Airway epithelial cell (primary cell): ENCODE measurements at places on chromosomes 5 and 9. TPM values are rescaled to one million over a fixed set of nuclear protein-coding genes. Genes with fewer than 3 reads are reported as not detected.

OR2V1 gene
- not detected in 2 replicates for total RNA-seq

PHF24 gene
- under 0.01 and 0.23 TPM in 2 replicates for total RNA-seq

IL5 gene
- not detected in 2 replicates for total RNA-seq

IFNA2 gene
- total RNA-seq = not detected in 2 replicates

NDUFS6 gene
- 148 and 149 TPM in 2 replicates for total RNA-seq

TIMD4 gene
- not detected in 2 replicates for total RNA-seq

CCDC180 gene
- 0.49 and 0.51 TPM in 2 replicates for total RNA-seq

FLT4 gene
- not detected in 2 replicates for total RNA-seq

CFAP157 gene
- not detected in 2 replicates for total RNA-seq

INPP5E gene
- 8.6 and 12.1 TPM in 2 replicates for total RNA-seq

SCAMP1 gene
- 19.0 and 30.0 TPM in 2 replicates for total RNA-seq

SECISBP2 gene
- total RNA-seq = 10.5 and 15.4 TPM in 2 replicates

CDC20B gene
- total RNA-seq = not detected in 2 replicates

SPARC gene
- 129 and 176 TPM in 2 replicates for total RNA-seq

CARD9 gene
- under 0.01 and 0.21 TPM in 2 replicates for total RNA-seq

SAXO1 gene
- total RNA-seq = 0.49 TPM in 1 of 2 replicates, not detected in the other

CXXC5 gene
- total RNA-seq = 18.6 and 28.6 TPM in 2 replicates

SLC6A19 gene
- not detected in 2 replicates for total RNA-seq

SLC6A18 gene
- total RNA-seq = not detected in 2 replicates

TOR4A gene
- total RNA-seq = 44.0 and 48.1 TPM in 2 replicates

SLC36A2 gene
- not detected in 2 replicates for total RNA-seq

STKLD1 gene
- total RNA-seq = 0.79 TPM in 1 of 2 replicates, not detected in the other

NUDCD2 gene
- total RNA-seq = 7.3 and 8.5 TPM in 2 replicates

LHX6 gene
- total RNA-seq = 0.42 TPM in 1 of 2 replicates, not detected in the other

C9orf57 gene
- not detected in 2 replicates for total RNA-seq

UGT3A1 gene
- total RNA-seq = not detected in 2 replicates

SHROOM1 gene
- 2.4 and 3.7 TPM in 2 replicates for total RNA-seq

CAVIN4 gene
- total RNA-seq = 0.05 and 0.14 TPM in 2 replicates

LCN10 gene
- total RNA-seq = not detected in 2 replicates

TRPM6 gene
- 0.14 and 0.28 TPM in 2 replicates for total RNA-seq

ADAMTS16 gene
- not detected in 2 replicates for total RNA-seq

FBP2 gene
- total RNA-seq = not detected in 2 replicates

TRIM23 gene
- 6.6 and 7.9 TPM in 2 replicates for total RNA-seq

NEUROG1 gene
- not detected in 2 replicates for total RNA-seq

NNT gene
- 19.9 and 25.8 TPM in 2 replicates for total RNA-seq

PCDHAC2 gene
- 0.42 and 1.1 TPM in 2 replicates for total RNA-seq

RASEF gene
- 7.5 and 8.3 TPM in 2 replicates for total RNA-seq

C1QTNF3 gene
- 0.92 and 2.9 TPM in 2 replicates for total RNA-seq

CRHBP gene
- total RNA-seq = not detected in 2 replicates

SPAG8 gene
- total RNA-seq = not detected in 2 replicates

KIF27 gene
- 1.1 and 1.8 TPM in 2 replicates for total RNA-seq

LCN1 gene
- not detected in 2 replicates for total RNA-seq

SPAAR gene
- total RNA-seq = 0.21 TPM in 1 of 2 replicates, not detected in the other

CCDC192 gene
- total RNA-seq = not detected in 2 replicates

RPS14 gene
- total RNA-seq = 3,217 and 4,159 TPM in 2 replicates

NUTM2G gene
- total RNA-seq = not detected in 2 replicates

MEF2C gene
- total RNA-seq = 0.42 and 2.1 TPM in 2 replicates

SOWAHA gene
- total RNA-seq = 0.14 and 0.28 TPM in 2 replicates

CENPK gene
- 13.9 and 15.2 TPM in 2 replicates for total RNA-seq

ORM2 gene
- total RNA-seq = not detected in 2 replicates

WWC1 gene
- 11.5 and 21.6 TPM in 2 replicates for total RNA-seq

OR1Q1 gene
- not detected in 2 replicates for total RNA-seq

GPR151 gene
- total RNA-seq = not detected in 2 replicates

CDX1 gene
- not detected in 2 replicates for total RNA-seq

CYLC2 gene
- not detected in 2 replicates for total RNA-seq

SLCO6A1 gene
- 0.14 TPM in 1 of 2 replicates, not detected in the other for total RNA-seq
